ENCODE measurements at places on chromosomes 4 and X. TPM values are rescaled to one million over a fixed set of nuclear protein-coding genes. Genes with fewer than 3 reads are reported as not detected.

DNA sequence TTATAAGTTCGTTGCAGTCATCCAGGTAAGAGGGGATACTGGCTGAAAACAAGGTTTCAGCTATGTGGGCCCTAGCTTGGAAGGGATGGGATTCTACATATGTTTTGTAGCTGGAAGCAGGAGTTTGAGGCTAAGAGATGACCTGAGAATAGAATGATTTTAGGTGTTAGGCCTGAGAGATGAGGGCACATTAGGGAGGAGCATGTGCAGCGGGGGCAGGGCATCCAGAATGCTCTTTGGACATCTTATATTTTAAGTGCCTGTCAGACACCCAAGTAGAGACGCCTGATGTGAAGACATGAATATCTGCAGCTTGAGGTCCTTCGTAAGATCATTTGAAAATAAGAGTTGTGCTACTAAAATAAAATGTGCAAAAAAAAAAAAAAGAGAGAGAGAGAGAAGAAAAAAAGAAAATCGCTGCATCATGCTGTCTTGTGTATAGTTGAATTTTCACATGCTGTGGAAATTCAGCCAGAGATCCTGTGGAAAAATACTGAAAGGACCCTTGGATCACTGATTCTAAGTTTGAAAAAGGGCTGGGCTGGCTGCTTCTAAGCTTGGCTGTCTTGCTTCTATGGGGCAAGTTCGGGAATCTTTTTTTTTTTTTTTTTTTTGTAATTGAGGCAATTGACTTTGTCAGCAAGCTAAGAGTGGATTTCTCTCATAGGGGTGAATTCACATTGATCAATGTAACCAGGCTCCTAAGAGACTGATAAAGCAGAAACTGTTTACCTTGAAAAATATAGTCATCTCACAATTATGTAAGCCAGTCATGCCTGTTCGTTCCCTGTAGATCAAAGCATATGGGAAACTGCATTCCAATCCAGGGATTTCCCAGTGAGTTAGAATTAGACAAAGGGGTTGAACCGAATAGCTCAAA, 341.0 kb upstream of the GATB start:
- DNase-seq, result peak; percentile 35

TENT5D gene
- not detected for total RNA-seq

- DNase-seq, result no peak
Measured at GRCh38 chrX:47358387-47359065, 11.9 kb upstream of the ZNF157 start.

- DNase-seq, result peak; percentile 10
Measured at GRCh38 chr4:173318648-173319211, 15.4 kb downstream of the HMGB2 start.

FRMD7 gene
- not detected for total RNA-seq

MID1IP1 gene
- 35.7 TPM for total RNA-seq

- DNase-seq, result no peak
Measured at GRCh38 chrX:75045369-75045768, 110.7 kb downstream of the ABCB7 start.

CYLC1 gene
- not detected for total RNA-seq

GRCh38 chr4:177313263-177313662, 3.6 kb downstream of the NEIL3 start:
- DNase-seq, result no peak

- DNase-seq, result no peak
Measured at GRCh38 chr4:148057516-148057915, 325.6 kb downstream of the ARHGAP10 start.

DNA sequence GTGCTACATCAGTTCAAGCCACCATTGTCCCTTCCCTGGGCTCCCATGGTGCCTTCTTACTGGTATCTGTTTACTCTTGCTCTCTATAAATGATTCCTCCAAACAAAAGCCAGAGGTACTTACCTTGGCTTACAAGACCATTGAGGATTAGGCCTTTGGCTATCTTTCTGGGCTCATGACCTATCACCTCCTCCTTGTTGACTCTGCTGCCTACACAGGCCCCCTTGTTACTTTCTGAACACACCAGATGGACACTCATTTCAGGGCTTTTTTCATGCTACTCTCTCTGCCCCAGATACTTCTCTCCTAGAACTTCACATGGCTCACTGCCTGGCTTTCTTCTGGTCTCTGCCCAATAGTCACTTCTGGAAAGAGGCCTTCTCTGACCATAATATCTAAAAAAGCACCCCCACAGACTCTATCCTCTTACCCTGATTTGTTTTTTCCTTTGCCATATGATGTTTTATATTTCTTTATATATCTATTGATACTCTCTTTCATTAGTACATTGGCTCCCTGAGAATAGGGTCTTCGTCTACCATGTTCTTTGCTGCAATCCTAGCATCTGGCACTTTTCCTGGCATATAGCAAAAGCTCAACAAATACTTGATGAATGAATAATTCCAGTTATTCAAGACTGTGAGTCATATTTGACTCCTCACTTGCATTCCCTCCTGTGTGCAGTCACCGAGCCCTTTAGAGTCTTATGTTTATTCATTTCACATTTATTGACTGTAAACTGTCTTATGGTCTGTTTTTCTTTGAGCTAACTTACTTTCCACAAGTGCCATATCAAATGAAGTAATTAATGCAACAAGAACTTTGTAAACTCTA, 27.1 kb upstream of the TAPT1 start:
- DNase-seq, result peak; percentile 71

GRCh38 chr4:43564591-43564990, 672.1 kb downstream of the GRXCR1 start:
- DNase-seq, result no peak

TMEM271 gene
- not detected for total RNA-seq

GRCh38 chrX:124641737-124642491, 295.6 kb downstream of the SH2D1A start:
- DNase-seq, result no peak

DNA sequence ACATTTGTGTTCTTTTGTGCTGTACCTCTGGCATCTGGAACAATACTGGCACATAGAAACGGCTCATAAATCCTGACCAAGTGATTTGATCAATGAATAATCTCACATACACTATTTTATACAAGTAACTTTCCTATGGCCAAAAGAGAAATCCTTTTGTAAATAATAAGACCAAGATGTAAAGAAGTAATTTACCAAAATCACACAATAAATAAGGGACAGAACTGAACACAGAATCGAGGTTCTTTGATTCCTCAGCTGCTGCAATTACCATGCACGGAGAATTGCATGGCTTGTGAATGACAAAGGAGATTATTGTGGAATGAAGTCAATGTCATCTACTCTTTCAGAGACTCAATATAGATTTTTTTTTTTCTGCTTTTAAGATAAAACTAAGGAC, 576.8 kb upstream of the SMIM31 start:
- DNase-seq, result no peak

DNA sequence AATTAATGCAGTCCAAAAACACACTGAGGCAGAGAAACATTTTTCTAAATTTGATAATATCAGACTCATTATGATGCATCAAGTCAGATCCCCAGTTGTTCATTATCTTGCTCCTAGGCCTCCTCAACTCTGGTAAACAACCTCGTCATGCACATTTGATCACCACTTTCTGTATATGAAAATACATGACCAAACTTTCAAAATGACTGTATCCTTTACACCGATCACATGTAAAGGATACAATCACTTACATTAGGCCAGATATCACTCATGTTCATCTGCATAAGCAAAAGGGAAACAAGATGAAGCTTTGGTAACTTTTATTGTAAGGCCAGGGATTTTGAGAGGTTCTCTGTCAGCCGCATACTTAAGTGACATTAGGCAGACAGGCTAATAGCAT, 99.4 kb upstream of the IL1RAPL1 start:
- DNase-seq, result no peak

DNA sequence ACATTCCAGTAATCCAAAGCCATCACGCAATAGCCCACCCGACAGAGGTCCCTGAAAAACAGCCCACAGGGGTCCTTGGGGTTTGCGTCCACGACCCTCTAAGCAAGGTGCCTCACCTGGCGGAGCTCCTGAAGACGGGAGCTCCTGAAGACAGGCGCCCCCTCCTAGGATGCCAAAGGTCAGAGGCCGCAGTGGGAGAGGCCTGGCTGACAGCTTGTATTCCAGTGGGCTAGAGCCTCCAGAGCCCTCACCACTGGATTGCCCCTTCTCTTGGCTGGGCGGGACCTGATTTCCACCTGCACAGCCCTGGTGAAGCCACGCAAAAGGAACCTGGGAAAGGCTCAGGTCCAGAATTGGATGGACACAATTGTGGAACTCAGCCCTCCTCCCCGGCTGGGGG, 29.7 kb upstream of the WFS1 start:
- no peak for DNase-seq

- DNase-seq, result no peak
Measured at GRCh38 chrX:134743091-134743490, 84.8 kb upstream of the PLAC1 start.

RS1 gene
- not detected for total RNA-seq

MGAT4D gene
- total RNA-seq, result not detected

RCHY1 gene
- 30.5 TPM for total RNA-seq

GABRG1 gene
- not detected for total RNA-seq

PPP3CA gene
- 13.2 TPM for total RNA-seq

DNA sequence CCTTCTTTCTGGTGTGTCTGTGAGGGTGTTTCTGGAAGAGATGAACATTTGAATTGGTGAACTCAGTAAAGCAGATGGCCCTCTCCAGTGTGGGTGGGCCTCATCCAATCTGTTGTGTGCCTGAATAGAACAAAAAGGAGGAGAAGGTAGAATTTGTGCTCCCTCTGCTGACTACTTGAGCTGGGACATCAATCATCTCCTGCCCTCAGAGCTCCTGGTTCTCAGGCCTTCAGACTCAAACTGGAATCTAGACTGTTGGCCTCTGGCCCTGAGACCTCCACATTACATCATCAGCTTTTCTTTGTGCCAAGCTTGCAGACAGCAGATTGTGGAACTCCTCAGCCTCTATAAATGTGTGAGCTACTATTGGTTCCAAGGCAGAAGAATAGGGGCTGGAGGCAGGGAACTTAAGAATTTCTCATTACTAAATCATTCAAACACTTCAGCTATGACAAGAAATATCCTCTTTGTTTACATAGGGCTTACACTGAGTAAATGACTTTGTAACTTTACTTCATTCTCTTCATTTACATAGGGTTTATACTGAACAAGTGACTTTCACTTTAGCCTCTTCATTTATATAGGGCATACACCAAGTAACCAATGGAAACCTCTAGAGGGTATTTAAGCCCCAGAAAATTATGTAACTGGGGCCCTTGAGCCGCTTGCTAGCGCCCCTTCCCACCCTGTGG, 86.9 kb upstream of the NWD2 start:
- no peak for DNase-seq

GRCh38 chr4:174408841-174409552, 113.3 kb downstream of the HPGD start:
- DNase-seq, result no peak

SATL1 gene
- not detected for total RNA-seq

GRCh38 chr4:536351-536972, 37.5 kb downstream of the PIGG start:
- DNase-seq, result no peak

NAP1L5 gene
- 2.2 TPM for total RNA-seq

LARP1B gene
- 52.7 TPM for total RNA-seq

RHOH gene
- not detected for total RNA-seq

- DNase-seq, result no peak
Measured at GRCh38 chr4:138405934-138406567, 163.9 kb upstream of the SLC7A11 start.

GC gene
- total RNA-seq, result 0.35 TPM

DNA sequence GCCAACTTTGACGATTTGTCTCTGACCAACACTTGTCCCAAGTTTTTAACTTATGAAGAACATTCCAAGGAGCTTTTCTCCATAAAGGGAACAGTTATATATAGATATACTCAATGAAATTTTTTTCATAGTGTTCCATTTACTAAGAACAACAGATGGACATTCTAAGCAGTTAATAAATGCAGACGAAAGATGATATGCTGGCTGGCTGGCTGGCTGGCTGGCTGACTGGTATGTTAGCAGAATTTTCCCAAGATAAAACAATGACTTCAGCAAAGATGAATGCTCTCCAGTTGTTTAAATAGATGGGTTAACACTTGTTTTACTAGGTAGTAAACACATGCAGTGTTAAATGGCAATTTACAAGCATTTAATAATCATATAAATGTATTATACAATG, 62.2 kb downstream of the SPANXN3 start:
- DNase-seq, result no peak

DNA sequence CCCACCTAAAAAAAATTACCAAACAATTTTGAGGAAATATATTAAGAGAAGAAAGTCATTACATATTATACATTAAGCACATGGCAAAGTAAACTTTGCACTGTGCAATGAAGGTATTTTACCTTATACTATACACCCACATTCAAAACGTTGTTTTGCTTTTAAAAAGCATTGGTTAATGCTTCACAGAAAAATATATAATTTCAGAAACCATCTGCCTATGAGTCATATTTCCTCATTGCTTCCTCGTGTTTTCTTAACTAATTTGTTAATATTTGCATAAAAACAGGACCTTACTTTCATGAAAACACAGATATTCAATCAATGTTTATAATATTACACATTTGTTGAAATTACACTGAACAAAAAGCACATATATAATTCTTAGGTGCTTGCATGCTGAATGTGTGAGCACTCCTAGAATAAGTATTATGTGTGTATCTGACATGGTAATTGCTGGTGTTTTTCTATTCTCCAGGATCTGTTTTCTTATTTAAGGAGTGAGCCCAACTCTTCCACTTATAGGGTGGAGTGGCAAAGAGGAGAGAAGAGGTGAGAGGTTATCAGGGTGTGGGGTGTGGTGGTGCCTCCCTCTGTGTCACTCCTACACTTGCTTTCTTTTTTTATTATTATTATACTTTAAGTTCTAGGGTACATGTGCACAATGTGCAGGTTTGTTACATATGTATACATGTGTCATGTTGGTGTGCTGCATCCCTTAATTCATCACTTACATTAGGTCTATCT, 95.1 kb upstream of the IQCM start:
- no peak for DNase-seq

GRCh38 chr4:25970226-25970675, 56.2 kb downstream of the SMIM20 start:
- DNase-seq, result no peak

AR gene
- total RNA-seq, result not detected

DNA sequence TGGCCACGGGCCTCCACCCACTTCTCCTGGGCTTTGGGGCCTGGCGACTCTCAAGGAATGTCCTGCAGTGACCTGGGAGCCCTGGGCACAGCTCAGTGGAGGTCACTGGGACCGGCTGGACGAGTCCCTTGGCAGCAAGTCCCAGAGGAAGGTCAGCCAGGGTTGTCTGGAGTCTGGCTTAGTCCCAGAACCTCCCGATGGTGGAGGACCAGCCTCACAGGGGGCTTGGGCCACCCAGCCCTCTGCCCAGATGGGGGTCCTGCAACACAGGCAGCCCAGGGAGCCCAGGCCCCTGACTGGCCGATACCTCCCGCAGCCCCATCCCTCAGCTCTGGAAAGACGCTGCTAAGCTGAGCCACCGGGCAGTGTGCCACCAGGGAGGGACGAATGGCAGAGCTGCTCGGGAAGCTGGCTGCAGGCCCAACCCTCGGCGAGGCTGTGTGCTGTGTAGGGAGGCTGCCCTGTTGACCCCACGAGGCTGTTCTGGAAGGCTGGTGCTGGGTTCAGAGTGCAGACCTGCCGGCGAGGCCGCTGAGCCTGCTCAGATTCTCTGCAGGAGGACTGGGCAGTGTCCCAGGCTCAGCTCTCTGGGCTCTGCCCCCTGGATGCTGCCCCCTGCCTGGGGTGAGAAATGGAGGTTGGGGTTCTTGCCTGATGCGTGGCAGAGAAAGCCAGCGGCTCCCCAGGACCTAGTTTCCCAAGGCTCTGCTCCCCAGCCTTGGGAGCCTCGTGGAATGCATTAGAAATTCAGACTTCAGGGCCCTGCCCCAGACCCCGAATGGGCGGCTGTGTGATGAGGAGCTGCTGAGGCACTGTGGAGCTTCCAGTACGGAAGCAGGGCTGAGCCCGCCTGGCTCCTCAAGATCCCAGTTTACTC, 61.7 kb downstream of the ADRA2C start:
- peak; percentile 85 for DNase-seq

Data from HepG2 (cell line).